ENCODE measurements at places on chromosomes 1 and 21. TPM values are rescaled to one million over a fixed set of nuclear protein-coding genes. Genes with fewer than 3 reads are reported as not detected.

The TTC39A gene
- not detected for total RNA-seq

The NT5C1A gene
- not detected for total RNA-seq

The OPRD1 gene
- total RNA-seq: not detected

The MCOLN2 gene
- 1.0 TPM for total RNA-seq

The NPHS2 gene
- total RNA-seq: not detected

The CNR2 gene
- total RNA-seq: not detected

The NR1I3 gene
- total RNA-seq: not detected

The CD2 gene
- total RNA-seq: not detected

The RCSD1 gene
- total RNA-seq: not detected

The CHRM3 gene
- not detected for total RNA-seq

- peaks cover 15% of the 10 kb centered on the region for H3K4me1 ChIP-seq
- no peaks in the 10 kb centered on the region for H3K36me3 ChIP-seq
- no peaks in the 10 kb centered on the region for H3K27me3 ChIP-seq
- peak overlapping the region; percentile 18 for H3K27ac ChIP-seq
- no peak overlapping the region for H3K4me3 ChIP-seq
These were observed 123.2 kb downstream of the NR5A2 start for GRCh38 chr1:200150721-200151120.

- DNase-seq: peak; percentile 76
- H3K4me3 ChIP-seq: no peak overlapping the region
- no peak overlapping the region for H3K27ac ChIP-seq
- H3K27me3 ChIP-seq: no peaks in the 10 kb centered on the region
- H3K36me3 ChIP-seq: no peaks in the 10 kb centered on the region
These were observed 16.0 kb downstream of the OR2T11 start for GRCh38 chr1:248618878-248619277.

- H3K36me3 ChIP-seq: no peaks in the 10 kb centered on the region
- no peak overlapping the region for H3K27ac ChIP-seq
- no peaks in the 10 kb centered on the region for H3K27me3 ChIP-seq
- no peak overlapping the region for H3K4me3 ChIP-seq
- H3K4me1 ChIP-seq: no peaks in the 10 kb centered on the region
- DNase-seq: no peak
These were observed 42.5 kb downstream of the ARHGEF16 start for GRCh38 chr1:3496916-3497315.

DNA sequence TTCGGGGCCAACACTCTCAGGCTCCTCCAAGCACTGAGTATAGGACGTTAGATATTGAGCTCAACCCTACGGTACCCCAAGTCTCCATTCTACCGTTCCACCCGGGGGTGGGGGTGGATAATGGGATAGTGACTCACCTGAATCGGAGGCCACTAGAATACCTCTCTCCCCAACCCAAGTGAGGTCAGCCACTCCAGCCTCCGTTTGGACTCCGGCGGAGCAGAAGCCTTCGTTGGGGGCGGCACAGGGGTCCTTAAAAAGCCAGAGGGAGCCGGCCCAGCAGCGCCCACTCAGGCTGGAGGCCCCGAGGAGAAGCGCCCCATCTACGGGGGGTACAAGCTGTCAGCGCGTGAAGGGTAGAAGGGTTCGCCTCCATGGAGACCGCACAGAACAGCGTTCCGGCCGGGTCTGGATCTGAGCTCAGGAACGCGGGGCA, 556 bp downstream of the WDR77 start:
- DNase-seq: peak; percentile 66
- peak overlapping the region; percentile 95 for H3K4me3 ChIP-seq
- peaks cover 24% of the 10 kb centered on the region for H3K36me3 ChIP-seq
- peaks cover 15% of the 10 kb centered on the region for H3K4me1 ChIP-seq
- peak overlapping the region; percentile 51 for H3K27ac ChIP-seq

GRCh38 chr21:29164323-29164942, 34.0 kb downstream of the MAP3K7CL start:
- peak; percentile 88 for DNase-seq
- H3K4me1 ChIP-seq: peaks cover 33% of the 10 kb centered on the region
- peak overlapping the region; percentile 92 for H3K27ac ChIP-seq
- no peaks in the 10 kb centered on the region for H3K36me3 ChIP-seq
- no peaks in the 10 kb centered on the region for H3K27me3 ChIP-seq

- H3K36me3 ChIP-seq: no peaks in the 10 kb centered on the region
- H3K4me3 ChIP-seq: no peak overlapping the region
- no peaks in the 10 kb centered on the region for H3K27me3 ChIP-seq
- DNase-seq: no peak
- H3K27ac ChIP-seq: no peak overlapping the region
- H3K4me1 ChIP-seq: no peaks in the 10 kb centered on the region
These were observed 283.6 kb downstream of the NPHP4 start for GRCh38 chr1:5708346-5709245.

- H3K4me3 ChIP-seq: peak within 1 kb of the TSS; percentile 85
- H3K27ac ChIP-seq: peak within 1 kb of the TSS; percentile 76
- H3K36me3 ChIP-seq: no peaks in the 10 kb centered on the region
- H3K4me1 ChIP-seq: peaks cover 16% of the 10 kb centered on the region
- H3K27me3 ChIP-seq: no peaks in the 10 kb centered on the region
These were observed at the start of gene PLEKHG5 for GRCh38 chr1:6491480-6491962. PLEKHG5 (minus strand) TSS chr1:6491667; CDS start chr1:6477571, 14,096 bp downstream.

DNA sequence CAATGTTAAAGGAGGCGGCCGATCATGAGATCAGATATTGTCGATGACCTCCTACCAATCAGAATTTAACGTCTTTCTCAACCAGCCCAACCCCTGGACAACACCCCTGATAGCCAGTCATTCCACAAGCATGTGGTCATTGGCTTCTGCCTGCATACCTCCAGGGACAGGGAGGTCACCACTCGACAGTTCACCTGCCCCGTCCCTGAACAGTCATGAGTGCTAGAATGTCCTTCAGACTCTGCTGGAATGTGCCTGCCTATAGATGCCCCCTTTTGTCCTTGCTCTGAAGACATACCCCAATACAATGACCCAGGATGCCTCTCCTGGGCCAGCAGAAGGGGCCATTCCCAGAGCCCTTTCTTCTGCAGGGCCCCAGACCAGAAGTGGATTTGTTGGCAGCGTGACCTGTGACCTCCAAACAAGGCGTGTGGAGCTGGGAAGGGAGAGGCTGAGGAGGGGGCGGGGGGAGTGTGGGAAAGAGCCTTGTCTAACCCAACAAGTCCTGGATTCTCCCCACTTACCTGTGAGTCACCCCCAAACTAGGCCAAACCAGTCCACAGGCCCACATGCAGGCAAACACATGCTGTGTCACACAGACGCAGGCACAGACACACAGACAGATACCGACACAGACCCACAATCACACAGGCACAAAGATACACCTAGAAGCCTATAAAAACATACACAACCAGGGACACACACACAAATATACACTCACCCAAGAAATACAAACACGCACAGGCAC, 2.2 kb downstream of the CRYBG2 start:
- H3K4me1 ChIP-seq: peaks cover 3% of the 10 kb centered on the region
- no peaks in the 10 kb centered on the region for H3K27me3 ChIP-seq
- peak; percentile 69 for DNase-seq
- H3K27ac ChIP-seq: no peak overlapping the region

- H3K27ac ChIP-seq: no peak overlapping the region
- no peaks in the 10 kb centered on the region for H3K4me1 ChIP-seq
- H3K4me3 ChIP-seq: no peak overlapping the region
- DNase-seq: no peak
- H3K36me3 ChIP-seq: no peaks in the 10 kb centered on the region
- H3K27me3 ChIP-seq: no peaks in the 10 kb centered on the region
These were observed 598.4 kb downstream of the RWDD3 start for GRCh38 chr1:95832370-95832769.

- no peaks in the 10 kb centered on the region for H3K36me3 ChIP-seq
- no peak for DNase-seq
- no peak overlapping the region for H3K4me3 ChIP-seq
- no peaks in the 10 kb centered on the region for H3K27me3 ChIP-seq
- no peak overlapping the region for H3K27ac ChIP-seq
These were observed 46.3 kb downstream of the HTR6 start for GRCh38 chr1:19710825-19711611.

DNA sequence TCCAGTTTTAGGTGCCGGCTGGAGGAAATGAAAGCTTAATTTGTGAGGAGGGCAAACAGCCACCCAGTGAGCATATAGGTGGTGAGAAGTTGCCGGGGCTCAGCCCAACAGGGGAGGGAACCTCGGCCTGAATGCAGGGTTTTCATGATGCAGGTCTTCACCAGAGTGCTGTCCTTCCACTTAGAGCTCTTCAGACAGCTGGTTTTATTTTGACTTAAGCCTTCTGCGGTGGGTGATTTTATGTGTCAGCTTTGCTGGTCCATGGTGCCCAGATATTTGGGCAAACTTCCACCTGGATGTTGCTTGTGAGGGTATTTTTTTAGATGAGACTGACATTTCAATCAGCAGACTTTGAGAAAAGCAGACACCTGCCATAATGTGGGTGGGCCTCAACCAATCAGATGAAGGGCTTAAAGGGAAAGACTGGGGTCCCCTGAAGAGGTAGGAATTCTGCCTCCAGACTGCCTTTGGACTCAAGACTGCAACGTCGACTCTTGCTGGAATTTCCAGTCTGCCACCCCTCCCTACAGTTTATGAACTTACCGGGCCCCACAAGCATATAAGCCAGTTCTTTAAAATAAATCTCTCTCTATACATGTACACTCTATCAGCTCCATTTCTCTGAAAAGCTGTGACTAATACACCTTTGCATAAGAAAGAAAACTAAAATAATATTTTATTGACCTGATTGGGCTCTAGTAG, 72.8 kb downstream of the RHOU start:
- no peaks in the 10 kb centered on the region for H3K4me1 ChIP-seq
- no peak overlapping the region for H3K27ac ChIP-seq
- peaks cover 20% of the 10 kb centered on the region for H3K27me3 ChIP-seq
- DNase-seq: no peak
- no peaks in the 10 kb centered on the region for H3K36me3 ChIP-seq

DNA sequence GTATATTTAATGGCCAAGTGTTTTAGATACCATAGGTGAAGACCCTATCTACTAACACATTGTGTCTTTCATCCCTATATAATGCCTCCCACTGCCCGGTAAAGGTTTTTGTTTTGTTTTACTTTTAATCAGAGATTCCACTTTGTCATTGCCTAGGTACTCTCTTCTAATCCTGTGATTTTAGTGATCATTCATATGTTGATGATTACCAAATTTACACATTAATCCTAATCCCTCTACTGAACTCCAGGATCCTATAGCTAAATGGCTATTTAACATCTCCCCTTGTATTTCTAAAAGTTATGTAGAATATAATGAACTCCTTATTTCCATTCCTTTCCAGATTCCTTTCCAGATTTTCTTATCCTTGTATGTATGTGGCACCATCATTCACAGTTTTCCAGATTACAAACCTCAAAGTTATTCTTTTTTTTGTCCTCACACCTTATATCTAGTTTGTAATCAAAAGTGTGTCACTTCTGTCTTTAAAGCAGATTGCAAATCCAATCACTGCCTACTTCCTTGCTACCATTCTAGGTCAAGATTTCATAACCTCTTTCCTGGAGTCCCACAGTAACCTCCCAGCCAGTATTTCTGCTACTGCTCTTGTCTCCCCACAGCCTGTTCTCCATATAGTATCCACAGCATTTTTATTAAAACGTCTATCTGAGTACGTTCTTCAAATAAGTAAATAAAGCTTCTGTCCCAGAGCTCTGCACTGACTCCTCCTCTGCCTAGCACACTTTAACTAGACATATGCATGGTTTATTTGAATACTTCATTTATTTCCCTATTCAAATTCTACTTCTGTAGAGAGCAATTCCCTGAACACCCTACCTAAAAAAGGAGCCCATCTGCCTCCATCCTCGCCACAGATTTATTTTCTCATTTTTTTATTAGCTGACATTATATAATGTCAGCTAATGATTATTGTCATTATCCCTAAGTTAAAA, 157.8 kb downstream of the KCNT2 start:
- H3K36me3 ChIP-seq: no peaks in the 10 kb centered on the region
- H3K4me3 ChIP-seq: no peak overlapping the region
- no peaks in the 10 kb centered on the region for H3K27me3 ChIP-seq
- no peaks in the 10 kb centered on the region for H3K4me1 ChIP-seq

GRCh38 chr1:228852511-228853088, 117.3 kb downstream of the RHOU start:
- no peaks in the 10 kb centered on the region for H3K36me3 ChIP-seq
- DNase-seq: no peak
- no peak overlapping the region for H3K27ac ChIP-seq
- no peak overlapping the region for H3K4me3 ChIP-seq

DNA sequence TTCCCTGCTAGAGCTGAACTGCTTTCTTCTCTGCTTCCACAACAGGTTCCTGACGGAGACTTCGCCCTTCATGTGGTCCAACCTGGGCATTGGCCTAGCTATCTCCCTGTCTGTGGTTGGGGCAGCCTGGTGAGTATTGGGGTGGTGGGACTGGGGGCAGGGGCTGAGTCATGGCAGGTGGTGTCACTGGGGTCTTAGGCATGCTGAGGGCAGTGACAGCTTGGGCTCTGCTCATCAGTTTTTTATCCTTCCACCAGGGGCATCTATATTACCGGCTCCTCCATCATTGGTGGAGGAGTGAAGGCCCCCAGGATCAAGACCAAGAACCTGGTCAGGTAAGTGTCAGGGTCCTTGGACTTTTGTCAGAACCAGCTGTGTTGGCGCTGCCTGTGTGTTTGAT, 1.3 kb downstream of the ATP6V0B start:
- no peak overlapping the region for H3K27ac ChIP-seq
- no peaks in the 10 kb centered on the region for H3K27me3 ChIP-seq
- H3K4me3 ChIP-seq: peak overlapping the region; percentile 95
- no peak for DNase-seq

GRCh38 chr1:16366722-16367257, at the start of gene SZRD1:
SZRD1 (plus strand) TSS chr1:16367242; CDS start chr1:16367258, 16 bp downstream.
- peak within 1 kb of the TSS; percentile 94 for H3K4me3 ChIP-seq
- peaks cover 25% of the 10 kb centered on the region for H3K4me1 ChIP-seq
- peak; percentile 100 for DNase-seq
- peak within 1 kb of the TSS; percentile 91 for H3K27ac ChIP-seq
- H3K36me3 ChIP-seq: no peaks in the 10 kb centered on the region

DNA sequence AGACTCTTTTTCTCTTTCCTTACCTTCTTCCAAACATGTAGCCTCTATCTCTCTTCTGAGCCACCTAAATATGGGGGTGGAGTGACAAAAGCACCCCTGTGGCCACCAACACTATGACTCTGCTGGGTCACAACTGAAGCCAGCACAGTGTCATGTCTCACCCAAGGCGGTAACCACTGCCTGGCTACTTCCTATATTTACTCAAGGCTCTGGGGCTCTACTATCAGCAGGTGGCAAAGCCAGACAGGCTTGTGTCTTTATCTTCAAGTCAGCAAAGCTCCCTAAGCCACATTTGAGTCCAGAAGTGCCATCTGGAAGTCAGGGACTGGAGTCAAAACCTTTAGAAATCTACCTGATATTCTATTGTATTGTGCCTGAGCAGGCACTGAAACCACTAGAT, 1515.2 kb downstream of the PLA2G4A start:
- H3K36me3 ChIP-seq: no peaks in the 10 kb centered on the region
- no peaks in the 10 kb centered on the region for H3K4me1 ChIP-seq
- no peak for DNase-seq

DNA sequence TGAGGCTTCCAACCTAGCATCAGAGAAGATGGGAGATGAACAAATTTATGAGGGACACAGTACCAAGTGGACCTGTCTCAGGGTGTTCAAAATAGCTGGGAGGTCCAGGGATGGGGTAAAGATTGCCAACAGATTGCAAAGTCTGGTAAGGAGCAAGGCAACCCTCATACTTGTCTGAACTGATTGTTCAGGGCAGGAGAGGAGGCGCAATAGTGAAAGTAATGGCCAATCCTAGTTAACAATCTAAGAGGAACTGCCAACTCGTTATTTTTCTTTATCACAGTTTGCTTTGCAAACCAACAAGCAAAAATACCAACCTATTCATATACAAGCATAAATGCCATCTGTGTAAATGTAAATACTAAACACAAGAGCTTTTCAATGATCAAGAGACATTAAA, 78.4 kb upstream of the S1PR1 start:
- H3K36me3 ChIP-seq: no peaks in the 10 kb centered on the region
- H3K4me1 ChIP-seq: peaks cover 8% of the 10 kb centered on the region
- no peak overlapping the region for H3K27ac ChIP-seq
- no peaks in the 10 kb centered on the region for H3K27me3 ChIP-seq
- DNase-seq: no peak

Data from GM23248 (cell line).